ENCODE measurements at places on chromosomes 12 and 14.

DNA sequence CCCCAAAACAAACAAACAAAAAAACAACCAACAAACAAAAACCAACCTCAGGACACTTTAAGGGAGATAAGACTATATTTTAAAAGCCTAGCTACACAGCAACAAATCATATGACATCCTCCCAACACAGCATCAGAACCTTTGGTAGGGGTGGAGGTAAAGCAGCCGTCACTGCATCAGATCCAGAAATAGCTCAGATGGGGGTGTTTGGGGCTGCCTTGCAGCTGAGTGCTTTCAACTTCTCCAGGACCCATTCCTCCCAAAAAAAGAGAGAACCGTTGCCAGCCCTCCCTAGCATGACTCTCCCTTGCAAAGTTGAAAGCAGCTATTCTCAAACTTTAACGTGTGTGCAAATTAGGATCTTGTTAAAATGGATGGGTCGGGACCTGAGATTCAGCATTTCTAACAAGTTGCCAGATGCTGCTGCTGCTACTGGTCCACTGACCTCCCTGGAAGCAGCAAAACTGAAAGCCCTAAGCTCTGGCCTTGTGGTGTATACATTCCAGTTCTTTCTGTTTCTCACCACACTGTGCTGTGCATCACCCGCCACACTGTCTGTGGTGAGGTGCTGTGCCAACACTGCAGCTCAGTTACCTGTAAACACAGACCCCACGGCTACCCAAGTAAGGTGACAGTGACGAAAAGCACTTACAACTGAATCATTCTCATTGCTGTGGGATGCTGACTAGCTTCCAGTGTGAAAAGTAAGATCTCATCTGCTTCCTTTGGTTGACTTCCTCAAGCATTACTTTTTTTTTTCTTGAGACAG lies 54.0 kb downstream of the SLC38A1 start:
- DNase-seq, result no peak

GRCh38 chr14:22420598-22421186 lies 168.3 kb downstream of the DAD1 start:
- DNase-seq, result no peak

DNA sequence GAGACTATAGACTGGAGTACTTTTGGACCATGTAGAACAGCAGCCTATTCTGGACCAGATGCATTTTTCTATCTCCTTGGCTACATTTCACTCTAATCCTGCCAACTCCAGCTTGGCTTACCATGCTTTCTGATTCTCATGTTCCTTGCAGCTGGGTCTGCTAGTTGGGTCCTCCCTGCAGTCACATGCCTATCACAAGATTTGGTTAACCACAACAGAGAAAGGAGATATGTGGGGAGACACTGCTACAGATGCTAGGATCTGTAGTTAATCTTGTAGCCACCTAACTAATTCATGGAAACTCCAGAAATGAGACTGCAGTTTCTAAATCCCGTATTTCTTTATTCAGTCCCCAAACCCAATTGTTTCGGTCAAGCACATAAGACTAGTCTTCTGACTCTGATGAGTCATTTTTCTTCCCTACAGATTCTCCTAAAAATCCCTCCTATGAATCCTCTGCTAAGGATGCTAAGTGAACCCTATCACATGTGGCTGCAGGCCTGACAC lies 410.6 kb downstream of the DAD1 start:
- no peak for DNase-seq

DNA sequence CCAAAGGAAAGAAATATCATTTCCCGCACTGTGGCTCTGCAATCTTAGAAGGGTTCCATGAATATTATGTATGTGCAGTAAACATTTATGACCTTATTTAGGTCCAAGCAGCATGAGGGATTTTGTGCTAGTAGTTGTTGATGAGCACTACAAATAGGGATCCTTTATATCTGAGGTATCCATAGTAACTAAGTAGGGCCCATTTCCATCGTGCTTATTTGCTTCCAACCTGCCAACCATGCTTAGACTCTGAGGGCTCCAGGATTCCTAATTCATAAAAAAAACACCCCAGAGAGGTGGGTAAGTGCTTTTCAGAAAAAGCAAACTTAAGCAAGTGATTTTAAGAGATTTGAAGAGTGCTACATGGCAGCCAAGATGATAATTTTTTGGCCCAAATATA lies 39.7 kb downstream of the HMGA2 start:
- DNase-seq, result no peak

- no peak for DNase-seq
Measured at GRCh38 chr12:14418451-14418890, 53.0 kb downstream of the ATF7IP start.

- peak; percentile 18 for DNase-seq
Measured at GRCh38 chr14:20631023-20631879, 10.2 kb downstream of the OR6S1 start.

Data from pancreas (tissue), 10 donors.